ENCODE measurements at places on chromosomes 5 and 9. TPM values are rescaled to one million over a fixed set of nuclear protein-coding genes. Genes with fewer than 3 reads are reported as not detected.

Gene HRCT1
- total RNA-seq = 1.2 TPM

DNA sequence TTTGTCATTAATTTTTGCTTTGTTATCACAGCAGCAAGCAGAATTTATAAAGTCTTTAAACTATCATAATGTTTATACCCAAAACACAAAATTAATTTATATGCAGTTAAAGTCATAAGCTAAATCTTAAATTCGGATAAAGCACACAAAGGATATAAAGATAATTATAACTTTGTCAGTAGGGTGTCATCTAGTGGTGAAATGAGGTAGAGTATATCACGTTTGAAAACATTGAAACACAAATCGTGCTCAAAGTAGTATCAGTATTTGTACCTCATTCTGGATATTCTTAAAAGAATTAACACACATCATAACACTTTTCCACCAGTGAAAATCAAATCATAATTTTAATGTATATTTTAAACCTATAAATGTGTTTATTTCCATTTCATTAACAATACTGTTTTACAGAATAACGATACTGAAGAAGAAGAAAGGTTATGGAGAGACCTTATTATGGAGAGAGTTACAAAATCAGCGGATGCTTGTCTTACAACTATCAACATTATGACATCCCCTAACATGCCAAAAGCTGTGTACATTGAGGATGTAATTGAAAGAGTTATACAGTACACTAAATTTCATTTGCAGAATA, 129.5 kb downstream of the NIPBL start:
- peak; percentile 23 for DNase-seq

GRCh38 chr5:65382582-65382981, 99.1 kb downstream of the ADAMTS6 start:
- no peak for DNase-seq

DNA sequence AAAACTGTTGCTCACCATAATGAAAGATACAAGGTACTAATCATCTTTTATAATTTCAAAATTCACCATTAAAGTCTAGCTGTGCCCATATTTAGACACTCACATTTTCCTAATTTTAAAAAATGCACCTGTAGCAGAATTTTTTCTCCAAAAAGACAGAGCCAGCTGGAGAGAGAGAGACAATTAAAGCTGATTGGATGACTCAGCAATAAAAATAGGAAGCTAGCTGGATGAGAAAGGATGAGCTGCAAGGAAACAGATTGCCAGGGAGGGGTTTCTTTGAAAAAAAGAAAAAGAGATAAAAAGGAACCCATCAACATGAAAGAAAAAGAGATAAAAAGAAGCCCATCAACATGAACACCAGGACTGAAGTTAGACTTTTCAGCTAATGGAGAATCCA, 73.8 kb downstream of the HCN1 start:
- no peak for DNase-seq

DNA sequence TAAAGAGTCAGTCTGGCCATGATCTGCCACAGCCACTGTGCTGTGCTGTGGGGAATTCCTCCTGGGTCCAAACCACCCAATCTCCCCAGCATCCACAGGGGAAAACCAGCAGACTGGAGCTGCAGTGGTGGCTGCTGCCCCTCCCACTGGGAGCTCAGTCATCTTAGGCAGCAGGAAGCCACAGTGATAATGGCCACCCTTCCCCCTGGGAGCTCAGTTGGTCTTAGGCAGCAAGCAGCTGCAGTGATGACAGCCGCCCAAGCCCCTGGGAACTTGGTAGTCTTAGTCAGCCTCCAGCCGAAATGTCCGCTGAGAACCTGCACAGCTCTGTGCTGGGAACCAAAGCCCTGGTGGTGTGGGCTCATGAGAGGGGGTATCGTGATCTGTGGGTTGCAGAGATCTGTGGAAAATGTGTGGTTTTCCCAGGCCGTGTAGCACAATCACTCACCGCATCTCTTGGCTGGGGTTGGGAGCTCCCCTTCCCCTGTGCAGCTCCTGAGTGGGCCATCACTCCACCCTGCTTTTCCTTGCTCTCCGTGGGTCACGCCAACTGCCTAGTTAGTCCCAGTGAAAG, 38.4 kb upstream of the SMIM15 start:
- peak; percentile 27 for DNase-seq
